Activated T-cell treated with anti-CD3 and anti-CD28 coated beads for 4 hours (primary cell): ENCODE measurements at places on chromosomes 16 and 17.

- DNase-seq: no peak
Measured at GRCh38 chr16:57134982-57135381, 42.6 kb downstream of the CPNE2 start.

GRCh38 chr16:75924397-75924796 lies 198.1 kb upstream of the CPHXL start:
- DNase-seq: no peak

DNA sequence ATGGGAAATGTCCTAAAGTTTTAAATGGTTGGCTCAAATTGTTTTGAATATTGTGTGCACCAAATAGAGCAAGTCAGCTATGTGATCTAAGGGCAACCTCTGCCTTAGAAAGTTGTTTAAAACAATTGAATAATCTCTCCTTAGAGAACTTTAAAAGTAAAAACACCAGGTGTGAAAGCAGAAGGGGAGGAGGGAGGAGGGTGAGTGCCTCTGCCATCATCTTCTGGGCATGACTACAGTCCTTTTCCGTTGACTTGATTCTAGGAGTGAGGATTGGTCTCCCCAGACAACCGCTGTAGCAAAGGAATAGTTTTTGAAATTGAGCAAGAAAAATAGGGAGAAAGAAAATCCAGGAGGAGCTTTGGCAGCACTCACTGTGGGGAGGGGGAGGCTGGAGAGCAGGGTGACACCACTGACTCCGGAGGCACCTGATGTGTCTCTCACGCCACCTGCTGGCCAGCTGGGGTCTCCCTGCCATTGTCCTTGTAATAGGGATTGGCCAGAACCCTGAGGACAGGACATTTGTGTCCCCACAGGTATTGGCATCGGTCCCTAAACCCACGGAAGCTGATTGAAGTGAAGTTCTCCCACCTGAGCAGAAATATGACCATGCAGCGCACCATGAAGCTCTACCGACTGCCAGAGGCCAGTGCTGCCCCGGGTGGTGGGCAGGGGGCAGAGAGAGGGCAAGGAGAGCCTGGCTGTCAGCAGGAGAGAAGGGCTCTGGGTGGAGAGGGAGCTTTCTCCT lies 33.3 kb downstream of the PLCD3 start:
- DNase-seq: peak; percentile 64

DNA sequence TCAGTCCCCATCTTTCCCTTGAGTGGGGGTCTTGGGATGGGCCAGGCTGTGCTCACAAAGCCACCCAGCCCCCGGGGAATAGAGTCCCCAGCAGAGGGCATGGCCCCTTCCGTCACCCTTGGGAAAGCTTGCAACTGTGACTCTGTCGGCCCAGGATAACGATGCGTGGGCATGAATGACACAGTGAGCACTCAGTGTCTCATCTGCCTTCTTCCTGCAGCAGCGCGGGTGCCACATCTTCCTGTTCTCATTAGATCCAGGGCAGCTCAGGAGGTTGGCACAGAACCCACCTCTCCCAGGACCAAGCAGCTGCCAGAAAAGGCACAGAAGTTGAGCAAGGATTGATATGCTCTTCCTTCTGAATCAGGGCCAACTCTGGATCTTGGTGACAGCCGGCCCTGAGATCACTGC lies 84.7 kb downstream of the MRC2 start:
- no peak for DNase-seq

DNA sequence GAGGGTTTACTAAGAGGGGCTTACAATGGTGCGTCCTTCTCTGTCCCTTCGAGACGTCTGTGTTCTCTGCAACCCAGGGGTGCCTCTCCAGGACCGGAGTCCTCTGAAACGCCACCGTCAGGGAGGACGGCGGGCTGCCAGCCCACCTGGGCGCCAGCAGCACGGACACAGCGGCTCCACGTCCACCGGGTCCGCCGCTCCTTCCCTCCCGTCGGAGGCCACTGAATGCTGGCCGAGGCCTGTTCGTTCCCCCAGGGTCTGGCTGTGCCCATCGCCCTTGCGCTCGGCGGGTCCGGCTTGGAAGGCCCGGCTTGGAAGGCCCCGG lies 403 bp downstream of the TEPSIN start:
- DNase-seq: no peak

GRCh38 chr16:72646615-72647014 lies 401.3 kb downstream of the ZFHX3 start:
- DNase-seq: no peak

- no peak for DNase-seq
Measured at GRCh38 chr16:13397126-13397525, 495.7 kb downstream of the SHISA9 start.

- DNase-seq: no peak
Measured at GRCh38 chr17:17067257-17067656, 25.0 kb downstream of the MPRIP start.
